NCI-H1436 (cell line): ENCODE measurements at places on chromosomes 6 and 20.

- DNase-seq = no peak
These were observed 12.7 kb downstream of the TRIM27 start for GRCh38 chr6:28910901-28911690.

DNA sequence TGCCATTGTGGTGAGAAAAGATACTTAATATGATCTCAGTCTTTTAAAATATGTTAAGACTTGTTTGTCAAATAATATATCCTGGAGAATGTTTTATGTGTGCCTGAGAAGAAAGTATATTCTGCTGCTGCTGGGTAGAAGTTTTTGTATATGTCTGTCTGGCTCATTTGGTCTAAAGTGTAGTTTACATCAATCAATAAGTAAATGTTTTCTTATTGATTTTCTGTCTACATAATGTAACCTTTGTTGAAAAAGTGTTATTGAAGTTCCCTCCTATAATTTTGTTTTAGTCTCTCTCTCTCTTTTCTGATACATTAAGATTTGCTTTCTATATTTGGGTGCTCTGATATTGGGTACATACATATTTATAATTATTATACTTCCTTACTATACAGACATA is 201.2 kb downstream of the THBS2 start:
- no peak for DNase-seq

GRCh38 chr6:89596056-89596455 is 42.5 kb downstream of the LYRM2 start:
- DNase-seq = no peak

GRCh38 chr6:115362234-115362633 is 698.5 kb downstream of the FRK start:
- no peak for DNase-seq

- no peak for DNase-seq
These were observed 352.5 kb upstream of the PRND start for GRCh38 chr20:4369119-4369797.

DNA sequence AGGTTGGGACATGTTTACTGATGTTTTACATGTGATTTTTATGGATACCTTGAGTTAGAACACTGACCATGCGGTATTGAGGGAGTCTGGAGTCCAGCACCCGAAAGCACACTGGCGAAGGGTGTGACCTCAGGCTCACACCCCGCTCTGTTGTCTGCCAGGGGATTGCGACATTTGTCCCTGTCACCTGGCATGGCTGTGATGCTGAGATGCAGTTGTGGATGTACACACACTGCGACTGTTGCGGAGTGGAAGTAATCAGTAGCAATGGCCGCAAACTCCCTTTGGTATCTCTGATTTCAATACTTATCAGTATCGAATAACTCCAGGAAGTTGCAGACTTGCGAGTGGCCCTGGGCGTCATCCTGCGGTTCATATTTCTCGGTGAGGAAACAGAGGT is 43.2 kb downstream of the CDH4 start:
- DNase-seq = no peak

- no peak for DNase-seq
These were observed 227.4 kb downstream of the TMEM200A start for GRCh38 chr6:130593200-130593599.

DNA sequence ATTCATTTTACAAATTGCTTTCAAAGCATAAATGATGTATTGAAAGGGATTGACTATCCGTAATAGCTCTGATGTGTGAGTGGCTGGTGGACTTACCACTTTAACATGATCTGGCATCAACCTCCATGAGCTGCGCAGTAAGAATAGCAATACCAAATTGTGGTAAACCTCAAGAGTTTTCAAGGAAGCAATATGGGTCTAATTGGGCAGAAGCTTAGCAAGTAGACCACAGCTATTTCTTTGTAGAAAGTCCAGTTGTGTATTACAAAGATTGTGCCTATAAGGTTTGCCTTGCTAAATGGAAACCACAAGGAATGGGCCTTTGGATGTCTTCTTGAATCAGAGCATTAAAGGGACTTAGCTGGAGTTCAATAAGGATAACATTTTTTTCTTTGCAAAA is 736.6 kb downstream of the KIF16B start:
- DNase-seq = no peak

DNA sequence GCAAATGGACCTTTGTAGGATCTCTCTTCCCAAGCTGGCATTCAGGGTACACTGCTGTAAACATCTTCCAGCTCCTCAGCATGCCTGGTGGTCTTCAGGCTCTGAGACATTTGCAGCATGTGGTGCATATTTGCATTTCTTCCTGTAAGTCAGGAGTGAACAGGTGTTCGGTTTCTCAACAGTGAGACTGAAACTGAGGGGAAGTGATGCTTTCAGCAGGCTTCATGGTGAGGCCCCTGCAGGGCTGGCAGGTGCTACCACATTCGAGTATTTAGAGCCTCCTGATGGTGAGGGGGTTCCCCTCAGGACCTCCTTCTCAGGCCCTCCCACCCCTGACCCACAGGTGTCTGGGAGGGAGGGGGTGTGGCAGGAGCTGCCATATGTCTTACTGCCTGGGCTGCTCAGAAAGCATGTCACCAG is 15.1 kb downstream of the MYBL2 start:
- DNase-seq = no peak

DNA sequence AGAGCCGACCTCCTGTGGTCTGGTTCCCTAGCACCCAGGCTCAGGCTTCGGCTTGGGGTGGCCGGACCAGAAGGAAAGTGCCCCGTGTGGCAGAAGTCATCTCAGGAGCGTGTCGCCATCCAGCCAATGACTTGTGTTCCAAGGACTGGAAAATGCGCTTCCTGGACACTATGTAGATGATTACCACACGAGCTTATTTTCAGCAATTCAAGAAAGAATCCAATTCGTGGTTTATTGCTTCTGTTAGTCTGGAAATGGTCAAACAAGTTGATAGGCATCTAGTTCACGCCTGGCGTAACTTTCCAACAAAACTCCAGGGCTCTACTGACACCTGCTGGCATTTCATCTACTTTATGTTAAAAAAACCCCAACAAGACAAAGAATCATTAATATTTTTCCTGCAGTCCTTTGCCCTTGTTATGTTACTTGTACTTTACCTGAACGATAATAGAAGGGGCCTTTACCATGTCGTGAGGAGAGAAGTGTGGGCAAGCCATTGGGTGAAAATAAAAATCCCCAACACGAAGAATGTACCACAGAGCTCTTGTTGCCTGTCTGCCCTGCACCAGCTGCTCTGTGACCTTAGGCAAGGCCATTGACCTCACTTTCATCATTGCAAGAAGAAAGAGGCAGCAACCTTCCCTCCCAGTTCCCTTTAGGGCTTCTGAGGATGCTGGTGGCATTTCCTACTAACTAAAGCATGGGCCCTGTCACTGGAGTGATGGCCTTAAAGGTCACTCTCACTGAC is 154.7 kb upstream of the LAMP5 start:
- DNase-seq = peak; percentile 20

DNA sequence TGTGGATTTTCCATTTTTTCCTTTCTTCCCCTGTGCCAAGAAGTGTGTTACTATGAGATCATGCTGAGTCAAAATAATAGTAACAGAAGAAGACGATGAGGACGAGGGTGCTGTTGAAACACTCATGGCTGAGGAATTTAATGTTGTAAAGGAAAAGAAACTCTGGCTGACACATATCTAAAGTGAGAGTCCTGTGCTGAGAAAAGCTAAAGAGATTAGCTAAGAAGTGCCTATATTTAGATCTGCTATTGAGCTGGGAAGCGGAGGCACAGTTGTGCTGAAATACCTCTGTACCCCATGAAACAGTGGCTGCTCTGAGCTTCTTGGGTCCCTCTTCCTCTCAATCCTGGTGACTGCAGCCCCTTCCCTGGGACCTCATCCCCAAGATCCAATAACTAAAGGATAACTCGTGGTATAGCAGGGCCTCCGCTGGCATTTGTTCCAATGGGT is 1.1 kb upstream of the SYTL3 start:
- no peak for DNase-seq

GRCh38 chr6:43708860-43709653 is 21.5 kb upstream of the MRPS18A start:
- DNase-seq = no peak
